Stimulated activated CD8-positive, alpha-beta memory T cell treated with anti-CD3 and anti-CD28 coated beads, Interleukin-4, amount 100 ng/mL, for 48 hours (primary cell): ENCODE measurements at places on chromosomes 13 and 19.

DNA sequence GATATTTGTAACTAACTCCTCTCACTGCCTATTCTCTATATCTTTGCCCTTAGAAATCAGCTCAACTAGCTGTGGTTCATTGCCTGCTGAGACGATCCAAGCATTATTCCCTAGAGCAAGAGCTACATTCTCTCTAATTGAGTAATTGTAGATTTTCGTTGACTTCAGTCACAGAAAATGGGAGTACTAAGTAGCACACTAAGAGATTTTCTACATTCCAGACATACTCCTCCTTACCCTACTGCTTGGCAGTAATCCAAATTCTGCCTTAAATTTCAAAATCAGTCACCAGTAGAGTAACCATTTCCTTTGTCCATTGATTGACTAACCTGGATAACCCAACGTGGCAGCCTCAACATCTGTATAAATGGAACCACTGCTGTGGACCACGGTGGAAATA is 1786.8 kb downstream of the SLITRK5 start:
- no peak for DNase-seq

DNA sequence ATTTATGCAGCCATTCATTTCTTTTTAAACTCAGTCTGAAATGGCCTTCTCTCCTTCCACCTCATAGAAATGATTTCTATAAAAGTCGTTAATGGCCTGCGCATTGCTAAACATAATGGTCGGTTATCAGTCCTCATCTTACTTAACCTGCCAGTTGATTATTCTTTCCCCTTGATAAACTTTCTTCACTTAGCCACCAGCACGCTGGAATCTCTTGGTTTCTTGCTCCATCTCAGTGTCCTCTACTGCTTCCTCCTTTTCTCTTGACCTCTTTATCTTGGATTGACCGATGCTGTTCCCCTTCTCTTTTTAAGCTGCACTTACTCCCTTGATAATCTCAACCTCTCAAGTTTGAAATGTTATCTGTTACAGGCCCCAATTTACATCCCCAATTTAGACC is 12.2 kb upstream of the CLC start:
- DNase-seq: no peak

DNA sequence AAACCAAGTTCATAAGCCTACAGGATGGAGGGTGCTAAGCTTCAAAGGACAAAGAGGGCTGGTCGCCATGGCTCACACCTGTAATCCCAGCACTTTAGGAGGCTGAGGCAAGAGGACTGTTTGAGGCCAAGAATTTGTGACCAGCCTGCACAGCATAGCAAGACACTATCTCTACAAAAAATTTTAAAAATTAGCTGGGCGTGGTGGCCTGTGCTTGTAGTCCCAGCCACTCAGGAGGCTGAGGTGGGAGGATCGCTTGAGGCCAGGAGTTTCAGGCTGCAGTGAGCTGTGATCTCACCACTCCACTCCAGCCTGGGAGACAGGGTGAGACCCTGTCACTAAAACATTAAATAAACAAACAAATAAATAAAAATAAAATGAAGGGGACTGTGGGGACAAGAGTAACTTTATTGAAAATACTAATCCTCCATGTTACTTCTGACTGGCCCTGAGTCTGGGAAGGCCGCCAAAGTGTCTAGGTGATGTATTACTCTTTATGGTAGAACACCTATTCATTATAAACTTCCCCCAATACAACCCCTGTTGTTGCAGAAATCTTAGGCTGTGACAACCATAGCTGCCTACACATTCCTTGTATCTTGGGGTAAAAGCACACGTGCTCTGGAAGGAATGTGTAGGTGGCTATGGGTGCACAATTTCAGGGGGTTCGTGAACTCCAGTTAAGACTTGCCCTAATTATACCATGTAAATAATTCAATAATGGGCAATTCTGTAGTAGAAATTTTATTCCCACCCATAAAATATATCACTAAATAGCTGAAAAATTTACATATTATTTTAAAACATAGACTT is 14.6 kb upstream of the URAD start:
- no peak for DNase-seq

- no peak for DNase-seq
These were observed 3.3 kb downstream of the NANOS2 start for GRCh38 chr19:45911291-45911690.

GRCh38 chr19:19343016-19343362 is 22.4 kb downstream of the MAU2 start:
- no peak for DNase-seq

DNA sequence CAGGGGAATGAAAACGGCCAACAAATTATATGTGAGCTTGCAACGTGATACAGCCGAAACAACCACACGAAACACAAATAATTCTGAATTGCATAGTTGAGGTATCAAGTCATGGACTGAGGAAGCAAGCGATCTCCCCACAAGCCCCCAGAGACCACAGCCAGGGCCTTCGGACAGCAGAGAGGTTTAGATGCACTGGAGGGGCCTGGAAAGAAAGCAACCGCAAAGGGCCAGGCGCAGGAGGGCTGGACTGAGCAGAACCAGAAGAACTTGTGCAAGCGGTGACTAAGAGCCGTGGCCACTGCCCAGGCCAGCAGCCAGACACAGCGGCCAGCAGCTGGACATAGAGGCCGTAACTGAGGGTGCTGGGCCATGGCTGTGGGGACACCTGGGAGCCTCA is 131.4 kb downstream of the TNFRSF19 start:
- DNase-seq: no peak

GRCh38 chr19:18776736-18777135 is 14.4 kb downstream of the COMP start:
- no peak for DNase-seq

GRCh38 chr13:28622286-28622685 is 36.6 kb upstream of the POMP start:
- no peak for DNase-seq

GRCh38 chr13:80547341-80547740 is 206.4 kb upstream of the SPRY2 start:
- DNase-seq: no peak

GRCh38 chr13:59477011-59477410 is 686.7 kb downstream of the DIAPH3 start:
- DNase-seq: no peak

DNA sequence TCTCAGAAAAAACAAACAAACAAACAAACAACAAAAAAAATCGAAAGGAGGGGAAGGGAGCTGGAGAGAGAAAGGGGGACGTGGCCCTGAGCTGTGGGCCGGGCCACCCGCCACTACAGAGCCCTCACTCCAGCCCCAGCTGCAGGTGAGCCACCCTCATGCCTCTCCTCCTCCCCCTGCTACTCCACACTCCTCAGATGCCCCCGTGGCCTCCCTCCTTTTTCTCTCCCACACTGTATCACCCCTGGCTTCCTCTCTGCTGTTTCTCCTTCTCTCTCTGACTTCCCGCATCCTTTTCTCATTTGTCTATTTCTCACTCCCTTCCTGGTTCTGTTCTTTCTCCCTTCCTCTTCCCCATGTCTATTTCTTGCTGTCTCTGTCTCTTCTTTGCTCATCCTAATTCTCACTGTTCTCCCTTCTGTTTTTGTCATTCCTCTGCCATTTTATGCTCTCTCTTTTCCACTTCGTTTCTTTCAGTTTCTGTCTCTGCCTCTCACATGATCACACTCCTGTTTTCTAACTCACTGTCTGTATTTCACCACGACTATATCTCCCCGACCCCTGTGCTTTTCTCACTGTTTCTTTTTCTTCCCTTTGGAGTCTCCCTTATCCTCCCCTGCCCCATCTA is 2.7 kb downstream of the KLK2 start:
- DNase-seq: no peak

DNA sequence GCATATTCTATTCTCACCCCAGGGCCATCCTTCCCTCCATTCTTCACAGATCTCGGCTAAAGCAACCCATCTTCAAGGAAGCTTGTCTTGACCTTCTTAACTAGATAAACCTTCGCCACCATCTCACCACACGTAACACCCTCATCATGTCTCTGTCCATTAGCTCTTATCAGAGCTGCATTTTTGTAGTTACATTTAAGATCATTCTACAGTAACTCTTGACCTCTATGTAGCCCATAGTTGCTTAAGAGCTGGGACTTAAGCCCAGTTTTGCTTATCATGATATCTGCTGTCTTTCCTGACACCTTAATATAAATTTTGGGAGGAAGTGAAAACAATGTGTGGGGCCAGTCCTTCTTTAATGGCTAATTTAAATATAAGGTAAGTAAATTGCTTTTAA is 345.1 kb downstream of the MTUS2 start:
- no peak for DNase-seq

GRCh38 chr19:50741179-50741933 is 18.2 kb downstream of the CLEC11A start:
- no peak for DNase-seq

DNA sequence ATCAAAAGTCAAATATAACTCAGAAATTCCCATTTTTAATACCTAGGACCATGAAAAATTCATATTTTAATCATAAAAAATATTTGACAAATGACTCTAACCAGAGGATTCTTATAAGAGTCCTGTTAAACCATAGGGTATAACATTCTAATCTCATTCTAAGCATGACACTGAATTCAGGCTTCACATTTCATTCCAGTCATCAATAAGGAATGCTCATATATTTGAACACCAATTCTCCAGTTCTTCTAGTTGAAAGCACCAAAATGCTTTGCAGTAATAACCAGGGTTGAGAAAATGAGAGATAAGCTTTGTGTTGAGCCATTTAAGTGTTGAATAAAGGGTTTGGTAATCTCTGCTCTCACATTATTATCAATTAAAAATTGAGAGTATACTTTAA is 147.5 kb downstream of the VWA8 start:
- DNase-seq: no peak

- DNase-seq: no peak
These were observed 897 bp upstream of the DMKN start for GRCh38 chr19:35514282-35514809.

DNA sequence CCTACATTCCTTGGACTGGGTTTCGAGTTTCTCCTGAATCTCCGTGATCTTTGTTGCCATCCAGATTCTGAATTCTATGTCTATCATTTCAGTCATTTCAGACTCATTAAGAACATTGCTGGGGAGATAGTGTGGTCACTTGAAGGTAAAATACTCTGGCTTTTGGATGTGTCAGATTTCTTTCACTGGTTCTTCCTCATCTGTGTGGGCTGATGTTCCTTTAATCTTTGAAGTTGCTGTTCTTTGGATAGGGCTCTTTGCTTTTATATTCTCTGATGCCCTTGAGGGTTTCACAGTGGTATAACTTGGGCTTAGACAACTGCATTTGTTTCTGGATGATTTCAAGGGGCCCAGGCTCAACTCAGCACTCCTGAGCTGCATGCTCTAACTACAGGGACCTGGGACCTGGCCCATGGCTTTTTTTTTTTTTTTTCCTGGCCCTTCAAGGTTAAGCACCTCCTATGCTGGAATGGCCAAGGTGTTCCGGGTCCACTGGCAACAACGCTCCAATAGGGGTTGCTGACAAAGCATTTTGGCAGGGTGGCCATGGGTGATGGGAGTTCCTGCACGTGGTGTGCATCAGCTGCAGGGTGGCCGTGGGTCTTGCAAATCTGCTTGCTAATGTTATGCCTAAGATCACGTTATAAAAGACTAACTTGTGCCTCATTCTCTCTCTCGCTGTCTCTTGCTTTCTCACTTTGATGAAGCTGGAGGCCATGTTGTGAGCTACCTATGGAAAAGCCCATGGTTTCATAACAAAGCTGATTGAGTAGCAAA is 5.9 kb upstream of the SIGLEC7 start:
- no peak for DNase-seq

GRCh38 chr13:25214491-25215252 is 42.6 kb upstream of the AMER2 start:
- no peak for DNase-seq

DNA sequence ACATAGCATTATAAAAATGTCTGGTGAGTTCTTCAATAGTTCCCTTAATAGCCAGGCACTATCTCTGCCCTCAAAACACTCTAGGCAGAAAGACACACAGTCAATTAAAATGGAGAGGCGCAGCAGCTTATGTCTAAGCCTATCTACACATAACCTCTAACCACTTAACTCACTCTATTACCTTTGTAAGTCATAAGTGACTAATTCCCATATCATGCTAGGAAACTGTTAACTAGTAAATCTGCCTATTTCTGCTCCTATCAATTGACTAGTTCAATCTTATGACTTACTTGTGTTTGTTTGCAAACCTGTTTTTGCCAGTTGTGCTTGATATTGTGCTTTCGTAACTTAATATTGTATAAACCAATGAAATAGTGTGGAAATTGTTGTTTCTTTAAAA is 3.2 kb downstream of the CCDC122 start:
- DNase-seq: no peak

DNA sequence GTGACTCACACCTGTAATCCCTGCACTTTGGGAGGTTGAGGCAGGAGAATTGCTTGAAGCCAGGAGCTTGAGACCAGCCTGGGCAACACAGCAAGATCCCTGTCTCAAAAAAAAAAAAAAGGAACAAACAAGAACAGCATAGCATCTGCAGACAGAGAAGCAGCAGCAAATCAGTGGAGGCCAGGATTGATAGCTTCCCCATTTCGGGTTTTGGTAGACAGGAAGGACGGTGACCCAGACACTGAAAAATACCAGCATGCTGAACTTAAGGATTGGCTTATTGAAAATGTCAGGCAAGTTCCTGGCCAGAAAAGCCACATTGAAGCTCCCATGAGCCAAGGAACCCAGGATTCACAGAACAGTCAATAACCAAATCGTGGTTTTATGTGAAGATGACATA is 3.0 kb downstream of the ZNF490 start:
- DNase-seq: no peak

DNA sequence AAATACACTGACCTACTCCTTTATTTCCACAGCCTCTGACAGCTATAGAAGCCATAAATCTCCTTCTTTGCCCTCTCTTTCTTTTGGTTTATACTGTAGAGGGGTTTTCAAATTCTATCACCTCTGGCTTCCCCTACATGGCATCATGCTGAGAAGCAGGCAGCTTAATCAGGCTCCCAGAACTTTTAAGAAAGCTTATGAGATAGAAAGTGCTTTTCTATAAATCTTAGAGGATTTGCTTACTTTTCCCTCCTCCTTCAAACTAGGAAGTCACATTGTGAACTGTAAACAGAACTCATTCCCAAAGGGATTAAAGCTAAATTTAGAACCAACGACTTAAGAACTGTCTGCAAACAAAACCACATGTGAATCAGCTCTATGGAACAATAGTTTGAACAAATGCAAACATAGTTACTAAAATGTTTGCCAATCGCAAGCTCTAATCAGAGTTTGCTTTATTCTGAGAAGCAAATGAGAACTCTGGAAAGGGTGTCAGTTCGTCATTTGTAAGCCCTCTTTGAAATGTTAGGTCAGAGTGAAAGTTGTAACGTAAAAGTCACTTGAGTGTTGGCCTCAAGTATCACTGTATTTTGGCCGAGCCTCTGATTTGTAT is 344.1 kb downstream of the RFC3 start:
- no peak for DNase-seq

DNA sequence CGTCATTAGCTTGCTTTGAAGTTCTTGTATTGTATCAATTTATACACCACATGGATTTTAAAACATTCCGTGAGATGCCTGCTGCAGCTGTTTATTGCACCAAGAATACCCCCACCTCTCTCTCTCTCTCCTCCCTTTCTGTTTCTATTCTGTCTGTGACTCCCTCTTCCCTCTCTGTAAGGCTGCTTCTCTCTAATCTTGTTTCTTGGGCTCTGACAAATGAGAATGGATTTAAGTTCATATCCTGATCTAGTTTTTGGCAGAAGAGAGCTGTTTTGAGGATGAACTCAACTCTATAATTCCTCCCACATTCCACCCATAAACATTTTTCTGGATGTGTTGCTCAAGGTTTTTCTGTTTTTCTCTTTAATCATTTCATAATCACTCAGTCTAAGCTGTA is 144.3 kb upstream of the FRY start:
- no peak for DNase-seq

- DNase-seq: peak; percentile 44
These were observed 12.3 kb downstream of the RBM26 start for GRCh38 chr13:79393564-79394249.

GRCh38 chr13:67437244-67437643 is 207.1 kb upstream of the PCDH9 start:
- no peak for DNase-seq
